ENCODE measurements at places on chromosomes 11 and 22. TPM values are rescaled to one million over a fixed set of nuclear protein-coding genes. Genes with fewer than 3 reads are reported as not detected.

The PRODH gene
- 0.86 TPM for total RNA-seq

DNA sequence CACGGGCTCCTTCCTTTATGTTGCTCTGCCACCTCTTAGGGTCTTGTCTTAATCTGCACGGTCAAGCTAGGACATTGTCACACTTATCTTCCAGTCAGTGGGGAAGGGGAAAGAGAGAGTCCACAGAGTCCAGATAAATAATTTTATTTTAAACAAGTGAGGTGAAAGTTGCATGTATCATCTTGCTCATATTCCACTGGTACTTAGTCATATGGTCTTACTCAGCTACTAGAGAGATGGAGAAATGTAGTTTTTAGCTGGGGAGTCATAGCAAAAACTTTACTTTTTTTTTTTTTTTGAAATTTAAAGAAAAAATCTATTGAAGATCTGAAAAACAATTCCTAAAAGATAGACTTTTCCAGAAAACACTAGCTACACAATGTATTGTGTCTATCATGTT is 29.0 kb downstream of the PDE3B start:
- no peak for DNase-seq

The HORMAD2 gene
- total RNA-seq = 1.6 TPM

DNA sequence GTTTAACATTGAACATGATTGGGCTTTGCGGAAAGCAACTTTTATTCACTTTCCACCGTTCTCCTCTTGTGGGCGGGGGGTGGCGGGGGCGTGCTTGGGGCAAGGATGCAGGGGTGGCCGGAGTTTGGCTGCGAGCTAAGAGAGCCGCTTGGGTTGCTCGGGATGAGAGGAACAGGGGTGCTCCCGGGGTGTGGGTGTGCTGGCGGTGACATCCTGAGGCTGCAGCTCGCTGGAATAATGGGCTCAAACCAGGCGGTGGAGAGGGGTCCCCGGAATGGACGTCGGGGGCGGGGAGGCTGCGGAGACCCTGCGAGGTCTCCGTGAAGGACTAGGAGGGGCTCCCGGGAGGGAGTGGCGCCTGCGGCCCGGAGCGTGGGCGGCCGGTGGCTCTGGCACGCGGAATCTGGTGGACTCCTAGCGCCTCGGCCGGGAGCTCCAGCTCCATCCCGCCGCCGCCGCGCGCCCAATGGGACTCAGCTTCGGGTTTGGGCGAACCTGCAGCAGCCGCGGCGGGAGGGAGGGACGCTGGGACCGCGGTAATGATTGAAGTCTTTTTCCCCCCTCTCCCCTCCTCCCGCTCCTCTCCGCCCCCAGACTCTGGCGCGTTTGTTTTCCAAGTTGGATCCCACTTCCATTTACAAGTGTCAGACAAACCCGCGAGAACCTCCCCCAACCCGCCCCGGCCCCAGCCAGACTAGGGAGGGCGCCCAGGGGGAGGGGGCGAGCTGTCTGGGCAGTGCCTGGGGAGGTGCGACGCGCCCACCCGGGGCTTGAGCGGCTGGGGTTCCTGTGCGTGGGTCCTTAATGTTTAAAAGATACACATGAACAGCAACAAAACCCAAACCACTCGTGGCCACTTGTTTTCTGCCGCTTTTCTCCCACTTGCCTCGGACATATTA is 2.0 kb downstream of the FAT3 start:
- DNase-seq = no peak

The MS4A4E gene
- 2.6 TPM for total RNA-seq

DNA sequence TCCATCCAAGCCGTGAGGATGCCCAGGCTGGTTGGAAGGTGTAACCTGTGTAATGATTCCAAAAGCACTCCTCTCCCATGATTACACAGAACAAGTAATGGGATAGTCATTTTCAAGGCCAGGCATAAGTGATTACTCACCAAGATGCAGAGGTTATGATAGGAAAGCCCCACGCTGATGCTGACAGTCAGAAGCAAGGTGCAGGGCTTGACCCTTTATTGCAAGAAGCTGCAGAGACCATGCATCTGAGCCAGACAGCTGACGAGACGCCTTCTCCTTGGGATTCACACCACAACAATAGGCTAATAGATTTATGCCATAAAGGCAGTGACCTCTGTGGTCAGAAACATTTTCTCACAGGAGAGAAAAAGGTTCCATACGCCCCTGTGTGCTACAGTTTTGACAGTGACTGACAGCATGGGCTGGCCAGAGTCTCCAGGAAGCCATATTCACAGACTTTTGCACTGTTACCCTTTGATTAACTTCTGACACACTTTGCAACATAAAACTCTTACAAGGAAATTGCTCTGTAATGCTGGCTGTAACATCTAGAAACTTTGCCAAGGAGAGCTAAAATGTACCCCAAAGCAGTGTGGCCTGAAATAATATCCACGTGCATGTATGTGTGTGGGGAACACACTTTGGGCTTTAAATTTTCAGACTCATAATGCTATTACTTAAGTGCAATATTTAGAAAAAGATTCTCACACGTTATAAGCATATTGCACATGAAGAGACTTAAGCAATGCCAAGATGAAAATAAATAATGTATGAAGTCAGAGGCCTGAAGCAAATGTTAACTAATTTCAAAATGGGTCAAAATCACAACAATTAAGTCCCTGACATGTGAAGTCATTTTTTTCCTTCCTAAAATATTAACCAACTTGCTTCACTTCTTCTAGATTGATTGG is 1079.0 kb upstream of the TENM4 start:
- no peak for DNase-seq

The LAYN gene
- 0.54 TPM for total RNA-seq

The OSM gene
- 0.26 TPM for total RNA-seq

DNA sequence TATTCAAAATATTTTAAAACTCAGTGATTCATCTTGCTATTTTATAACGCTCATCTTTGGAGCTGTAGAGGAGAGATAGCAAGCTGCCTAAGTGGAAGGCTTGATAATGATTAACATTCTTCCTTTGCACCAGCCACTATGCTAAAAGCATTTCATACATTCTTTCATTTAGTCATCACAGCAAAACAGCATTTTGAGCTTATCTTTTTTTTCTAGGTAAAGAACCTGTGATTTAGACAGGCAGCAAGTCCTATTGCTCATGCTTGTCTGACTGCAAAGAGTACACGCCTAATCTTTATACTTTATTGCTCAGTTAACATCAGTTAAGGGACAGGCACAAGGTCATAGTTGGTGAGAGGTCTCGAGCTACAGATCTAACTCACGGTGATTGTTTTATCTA is 713.1 kb upstream of the ARHGAP42 start:
- DNase-seq = no peak

DNA sequence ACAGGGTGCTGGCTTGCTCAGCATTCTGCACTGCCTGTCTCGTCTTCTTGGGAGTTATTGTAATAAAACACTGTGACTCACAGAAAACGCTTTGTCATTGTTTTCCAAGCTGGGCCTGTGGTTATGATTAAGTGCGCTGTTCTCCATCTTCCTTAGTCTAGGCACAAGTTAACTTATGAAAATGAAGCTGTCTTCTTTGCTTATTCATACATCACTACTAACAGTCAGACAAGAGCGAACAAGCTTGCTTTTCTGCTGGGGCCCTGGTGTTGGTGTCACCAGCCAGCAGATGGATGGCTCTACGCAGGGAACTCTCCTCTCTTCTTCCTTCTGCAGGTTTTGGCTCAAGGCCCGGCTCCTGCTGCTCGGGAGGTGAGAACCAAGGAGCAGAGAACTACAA is 380.1 kb upstream of the SYN3 start:
- no peak for DNase-seq

The CCDC188 gene
- total RNA-seq = not detected

DNA sequence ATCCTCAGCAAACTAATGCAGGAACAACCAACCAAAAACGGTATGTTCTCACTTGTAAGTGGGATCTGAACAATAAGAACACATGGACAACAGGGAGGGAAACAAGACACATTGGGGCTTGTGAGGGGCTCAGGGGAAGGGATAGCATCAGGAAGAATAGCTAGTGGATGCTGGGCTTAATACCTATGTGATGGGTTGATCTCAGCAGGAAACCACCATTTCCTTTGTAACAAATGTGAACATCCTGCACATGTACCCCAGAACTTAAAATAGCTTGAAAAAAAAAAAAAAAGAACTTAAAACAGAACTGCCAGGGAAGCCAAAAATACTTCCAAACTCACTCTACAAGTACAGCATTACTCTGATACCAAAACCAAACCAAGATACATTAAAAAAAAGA is 33.8 kb downstream of the CASP4 start:
- DNase-seq = no peak

DNA sequence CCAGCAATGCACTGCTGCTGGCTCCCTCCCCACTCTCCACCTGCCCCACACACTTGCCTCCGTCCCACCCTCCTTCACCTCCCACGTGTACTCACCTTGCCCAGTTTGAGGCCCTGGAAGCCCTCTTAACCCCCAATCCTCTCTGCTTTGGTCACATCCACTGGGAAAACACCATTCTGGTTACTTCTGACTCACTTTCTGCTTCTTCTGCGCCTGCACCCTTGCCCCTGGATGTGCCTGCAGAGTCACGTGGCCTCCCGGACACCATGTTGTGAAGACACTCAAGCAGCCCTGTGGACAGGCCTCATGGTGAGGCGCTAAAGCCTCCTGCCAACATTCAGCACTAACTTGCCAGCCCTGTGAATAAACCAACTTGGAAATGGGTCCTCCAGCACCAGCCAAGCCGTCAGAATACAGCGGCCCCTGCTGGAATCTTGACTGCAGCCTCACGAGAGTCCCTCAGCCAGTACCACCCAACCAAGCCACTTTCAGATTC is 2.6 kb upstream of the NAALADL1 start:
- DNase-seq = no peak

DNA sequence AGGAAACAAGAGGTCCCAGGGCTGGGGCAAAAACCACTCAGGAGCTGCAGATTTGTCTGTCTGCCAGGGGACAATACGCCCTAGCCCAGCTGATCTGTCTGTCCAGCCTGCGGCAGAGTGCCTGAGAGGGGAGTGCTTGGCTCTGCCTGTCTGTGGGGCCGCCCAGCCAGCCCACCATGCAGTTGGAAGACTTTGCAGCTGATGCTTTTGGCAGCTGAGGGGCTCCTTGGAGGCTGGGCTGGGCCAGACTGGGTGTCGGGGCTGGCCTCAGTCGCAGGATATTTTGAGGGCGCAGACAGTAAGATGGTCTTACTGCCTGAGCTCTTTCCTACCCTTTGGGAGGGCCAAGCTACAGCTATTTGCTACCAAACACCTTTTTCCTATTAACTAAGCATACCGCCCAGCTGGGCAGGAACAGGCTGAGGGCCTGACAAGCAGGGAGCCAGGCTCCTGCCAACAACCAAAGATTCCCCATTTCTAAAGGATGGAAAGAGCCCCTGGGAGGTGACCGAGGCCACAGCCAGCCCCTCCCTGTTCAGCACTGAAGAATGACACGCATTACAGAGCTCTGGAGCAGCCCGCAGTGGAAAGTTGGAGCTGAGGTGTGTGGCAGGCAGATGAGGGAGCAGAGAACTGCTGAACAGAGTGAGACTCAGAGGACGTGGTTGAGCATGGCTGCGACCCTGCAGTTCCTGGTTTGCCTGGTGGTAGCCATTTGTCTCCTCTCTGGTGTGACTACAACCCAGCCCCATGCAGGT is at the start of gene FAM180B:
FAM180B (plus strand) TSS at position 581 of the 758 bp plus-strand sequence; CDS start at position 672, 91 bp downstream.
- DNase-seq = no peak

DNA sequence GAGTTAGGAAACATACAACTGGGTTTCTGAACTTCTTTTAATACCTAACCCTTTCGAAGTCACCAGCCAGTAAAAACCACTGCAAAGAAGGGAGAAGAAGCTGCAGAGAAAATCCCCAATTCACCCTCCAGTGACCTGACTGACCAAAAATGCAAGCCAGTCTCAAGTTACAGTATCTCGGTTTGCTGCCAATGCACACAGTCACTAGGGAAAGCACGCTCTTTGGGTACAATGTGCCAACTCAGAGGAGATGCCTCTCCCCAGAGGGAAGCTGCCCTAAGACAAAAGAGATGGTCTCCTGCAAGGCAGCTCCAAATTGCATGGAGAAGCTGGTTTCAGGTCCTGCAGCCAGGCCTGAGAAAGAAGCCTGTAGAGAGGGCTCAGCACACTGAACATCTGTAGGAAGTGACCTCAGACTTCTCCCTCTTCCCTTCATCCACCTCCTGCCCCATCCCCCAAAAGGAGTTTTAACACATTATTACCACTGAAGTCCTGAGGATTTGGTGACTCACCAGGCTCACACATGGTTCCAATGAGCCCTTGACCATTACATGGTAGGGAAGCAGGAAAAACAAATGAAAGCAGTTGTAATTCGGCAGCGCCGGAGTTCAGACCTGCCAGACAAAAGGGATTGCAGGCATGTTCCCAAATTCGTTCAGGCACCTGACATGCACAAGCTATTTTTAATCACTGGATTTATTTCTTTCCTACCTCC is 90.1 kb downstream of the ETS1 start:
- DNase-seq = no peak

DNA sequence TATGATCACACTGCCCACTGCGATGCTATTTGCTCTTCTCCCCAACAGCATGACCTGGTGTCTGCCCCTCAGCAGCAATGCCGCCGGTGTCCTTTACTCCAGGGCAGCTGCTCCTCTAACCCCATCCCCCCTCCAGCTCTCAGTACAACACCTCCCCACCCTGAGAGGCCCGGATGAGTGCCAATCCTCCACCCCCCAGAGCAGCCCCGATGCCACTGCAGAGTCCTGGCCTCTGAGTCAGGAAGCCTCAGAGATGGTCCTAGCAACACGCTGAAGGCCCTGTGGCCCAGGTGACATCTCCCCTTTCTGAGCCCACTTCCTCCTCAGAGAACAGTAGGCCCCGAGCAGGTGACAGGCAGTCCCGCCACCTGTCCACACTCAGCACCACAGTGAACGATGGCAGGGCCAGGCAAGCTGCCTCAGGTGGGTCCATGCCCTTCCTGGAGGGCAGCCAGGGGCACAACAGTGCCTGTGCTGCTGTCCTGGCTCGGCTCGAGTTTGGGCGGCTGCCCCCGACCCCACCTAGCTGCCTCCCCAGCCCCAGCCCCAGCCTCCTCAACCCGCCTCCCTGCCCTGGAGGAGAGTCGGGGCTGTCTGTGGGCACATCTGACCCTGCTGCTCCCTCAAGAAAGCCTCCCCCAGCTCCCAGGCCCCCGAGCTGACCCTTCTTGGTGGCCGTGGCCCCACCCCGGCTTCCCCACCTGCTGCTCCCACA is 3.9 kb upstream of the NDUFS8 start:
- DNase-seq = no peak

The ACRV1 gene
- total RNA-seq = not detected

The KRTAP5-10 gene
- total RNA-seq = 0.17 TPM

The SLC6A5 gene
- not detected for total RNA-seq

The TRIM44 gene
- total RNA-seq = 36.3 TPM

All from right lobe of liver (tissue), 6 donors.